ENCODE measurements at places on chromosomes 13 and 19.

DNA sequence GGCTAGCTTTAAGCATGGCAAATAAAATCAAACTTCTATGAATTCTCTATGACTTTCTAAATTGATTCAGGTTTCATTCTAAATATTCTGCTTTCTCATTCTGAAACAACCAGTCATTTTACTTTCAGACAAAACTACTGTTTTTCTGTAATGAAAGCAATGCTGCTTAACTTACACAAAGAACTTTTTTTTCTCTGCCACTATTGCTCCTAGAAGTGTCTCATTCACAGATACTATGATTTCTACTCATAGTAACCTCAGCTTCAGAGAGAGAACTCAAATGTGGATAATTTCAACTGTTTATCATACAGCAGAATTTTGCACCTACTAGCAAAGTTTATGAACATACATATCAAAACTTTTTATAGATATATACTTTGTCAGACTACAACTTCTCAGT is 724.6 kb downstream of the SLITRK5 start:
- DNase-seq: no peak

- no peak for DNase-seq
These were observed 752.5 kb upstream of the SLITRK5 start for GRCh38 chr13:86918682-86919081.

GRCh38 chr13:39499604-39500003 is 103.4 kb downstream of the LHFPL6 start:
- no peak for DNase-seq

DNA sequence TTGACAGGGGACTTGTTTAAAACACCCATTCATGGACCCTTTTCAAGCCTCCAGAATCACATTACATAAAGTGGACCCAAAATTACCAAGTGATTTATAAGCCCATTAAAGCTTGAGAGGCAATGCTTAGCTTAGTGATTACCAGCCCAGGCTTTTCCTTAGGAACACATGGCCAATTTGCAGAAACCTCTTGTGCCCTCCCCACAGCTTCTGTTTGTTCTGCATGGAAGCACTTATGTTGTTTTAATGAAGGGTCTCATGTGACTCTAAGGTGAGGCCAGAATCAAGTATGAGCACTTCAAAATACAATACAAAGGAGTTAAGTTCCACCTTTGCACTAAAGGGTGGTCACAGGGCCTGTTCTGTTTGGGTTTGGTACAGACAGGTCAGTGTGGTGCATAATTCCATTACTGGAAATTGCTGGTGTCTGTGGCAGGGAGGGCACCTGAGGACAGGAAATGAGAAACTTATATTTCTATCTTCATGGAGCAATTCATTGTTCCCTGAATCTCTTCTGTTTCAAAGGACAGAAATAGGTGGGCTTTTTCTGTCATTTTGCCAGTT is 15.3 kb downstream of the ZNF486 start:
- DNase-seq: no peak

DNA sequence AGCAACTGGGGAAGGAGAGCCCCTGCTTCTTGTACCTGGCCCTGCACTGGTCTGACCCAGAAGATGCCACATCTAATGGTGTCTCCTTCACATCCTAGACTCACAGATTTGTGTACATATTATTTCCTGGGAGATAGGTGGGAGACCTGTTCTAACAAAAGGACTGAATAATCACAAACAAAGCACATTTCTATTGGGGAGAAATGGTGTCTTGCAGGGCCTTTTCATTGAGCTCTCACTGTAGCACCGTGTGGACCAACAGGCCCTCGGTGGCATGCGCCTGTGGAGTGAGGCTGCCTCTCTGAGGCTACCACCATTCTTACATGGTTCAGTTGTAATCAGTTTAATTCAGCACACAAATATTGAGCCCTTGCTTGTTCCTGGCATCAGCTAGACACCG is 989 bp upstream of the SACS start:
- no peak for DNase-seq

GRCh38 chr19:7905268-7905667 is 1.6 kb downstream of the MAP2K7 start:
- no peak for DNase-seq

GRCh38 chr19:49106648-49107135 is 7.5 kb upstream of the LIN7B start:
- DNase-seq: peak; percentile 48

DNA sequence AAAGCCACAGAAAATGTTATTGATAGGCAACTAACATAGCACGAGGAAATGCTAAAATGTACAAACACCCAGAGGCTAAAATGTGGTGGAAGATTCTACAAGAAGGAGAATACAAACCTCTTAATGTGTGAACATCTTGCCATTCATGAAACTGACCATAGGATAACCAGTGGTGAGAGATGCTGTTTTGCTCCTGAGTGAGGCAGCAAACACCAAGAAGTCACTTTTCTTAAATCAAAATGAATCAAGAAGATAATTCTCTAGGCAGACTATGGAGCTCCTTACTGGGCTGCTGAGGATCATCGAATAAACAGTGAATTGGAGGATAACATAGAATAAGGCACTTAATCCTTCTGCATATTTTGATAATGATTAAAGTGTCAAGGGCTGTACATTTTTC is 375.4 kb upstream of the SLITRK6 start:
- DNase-seq: no peak

DNA sequence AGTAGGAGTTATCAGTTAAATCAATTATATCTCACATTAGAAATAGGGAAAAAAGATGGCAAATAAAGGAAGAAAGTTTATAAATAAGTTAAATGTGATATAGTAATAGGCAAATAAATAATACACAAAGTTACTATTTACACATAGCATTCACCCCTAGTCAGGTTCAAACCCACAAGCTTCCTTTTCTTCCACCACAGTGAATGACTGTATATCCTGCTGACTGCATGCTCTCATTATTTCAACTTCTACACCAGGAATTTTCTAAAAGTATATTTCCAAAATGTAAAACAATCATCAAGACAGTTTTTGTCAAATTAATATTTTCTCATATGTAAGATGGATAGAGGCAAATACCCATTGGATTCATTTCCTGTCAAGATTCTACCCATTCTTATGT is 548.6 kb upstream of the SLITRK5 start:
- DNase-seq: no peak

GRCh38 chr13:30696278-30697176 is 38.8 kb upstream of the ALOX5AP start:
- no peak for DNase-seq

DNA sequence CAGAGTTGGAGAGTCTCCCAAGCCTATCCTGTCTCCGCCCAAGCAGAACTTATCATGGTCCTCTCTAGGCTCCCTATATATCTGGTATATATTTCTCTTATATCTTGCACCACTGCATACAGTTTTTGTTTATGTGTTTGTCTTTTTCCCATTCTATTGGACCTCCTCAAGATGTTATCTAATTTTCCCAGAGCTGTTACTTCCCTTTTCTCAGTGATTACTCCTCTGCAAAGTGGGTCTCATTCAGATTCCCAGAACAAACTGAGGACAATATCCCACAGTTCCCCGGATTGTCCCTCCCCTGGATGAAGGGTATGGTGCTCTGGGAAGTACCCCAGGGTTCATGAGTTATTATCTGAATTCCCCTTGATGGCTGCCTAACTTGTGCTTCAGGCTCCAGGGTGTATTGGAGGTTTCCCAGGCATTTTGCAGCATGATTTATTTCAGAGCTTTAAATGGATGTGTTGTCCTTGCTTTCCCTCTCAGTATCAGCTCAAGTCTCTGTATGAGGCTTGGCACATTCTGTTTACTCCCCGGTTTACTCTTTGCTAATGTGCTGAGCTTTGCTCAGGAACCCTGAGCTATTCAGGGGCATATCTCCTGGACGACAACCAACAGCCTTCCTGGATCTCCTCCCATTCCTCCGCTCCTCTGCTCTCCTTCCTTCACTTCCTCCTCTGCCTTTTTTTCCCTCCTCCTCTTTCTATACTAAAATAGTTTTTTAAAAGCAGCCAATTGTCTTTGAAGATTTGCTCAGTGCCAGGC is 329.3 kb downstream of the SPRY2 start:
- no peak for DNase-seq

- DNase-seq: no peak
These were observed 74.0 kb upstream of the KCTD15 start for GRCh38 chr19:33722456-33723239.

- DNase-seq: no peak
These were observed 99.6 kb upstream of the HTR2A start for GRCh38 chr13:46996316-46997030.

GRCh38 chr13:66689628-66690027 is 540.5 kb downstream of the PCDH9 start:
- DNase-seq: no peak

GRCh38 chr13:50842990-50843256 is 569 bp downstream of the DLEU7 start:
- DNase-seq: no peak

DNA sequence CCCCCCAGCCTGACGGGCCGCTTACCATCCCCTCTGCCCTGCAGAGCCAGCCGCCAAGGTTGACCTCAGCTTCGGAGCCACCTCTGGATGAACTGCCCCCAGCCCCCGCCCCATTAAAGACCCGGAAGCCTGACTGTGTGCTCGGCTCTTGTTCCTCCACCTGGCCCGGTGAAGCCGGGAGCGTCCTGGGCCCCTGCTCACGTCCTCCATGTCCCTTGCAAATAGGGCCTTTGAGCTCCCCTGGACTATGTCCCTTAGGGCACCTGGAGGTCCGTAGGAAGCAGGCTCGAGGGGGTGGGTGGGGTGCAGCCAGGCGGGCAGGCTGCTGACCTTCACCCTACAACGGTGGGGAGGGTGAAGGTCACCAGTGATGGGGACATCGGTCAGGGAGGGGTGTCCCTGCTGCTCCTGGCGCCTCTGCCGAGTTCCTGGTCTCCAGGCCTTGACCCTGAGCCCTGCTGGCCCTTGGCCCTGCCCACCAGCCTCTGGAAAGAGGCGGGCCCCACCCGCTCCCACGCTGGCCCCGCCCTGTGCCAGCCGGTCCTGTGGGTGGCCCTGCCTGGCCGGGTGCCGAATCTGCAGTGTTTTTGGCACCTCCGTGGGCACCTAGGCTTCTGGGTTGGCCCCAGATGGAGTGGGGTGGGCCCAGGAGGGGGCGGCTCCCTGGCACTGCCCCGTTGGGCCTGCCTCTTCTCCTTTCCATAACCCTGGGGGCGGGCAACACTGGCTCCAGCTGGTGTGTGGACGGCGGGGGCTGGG is 3.3 kb downstream of the ATP5F1D start:
- DNase-seq: no peak

DNA sequence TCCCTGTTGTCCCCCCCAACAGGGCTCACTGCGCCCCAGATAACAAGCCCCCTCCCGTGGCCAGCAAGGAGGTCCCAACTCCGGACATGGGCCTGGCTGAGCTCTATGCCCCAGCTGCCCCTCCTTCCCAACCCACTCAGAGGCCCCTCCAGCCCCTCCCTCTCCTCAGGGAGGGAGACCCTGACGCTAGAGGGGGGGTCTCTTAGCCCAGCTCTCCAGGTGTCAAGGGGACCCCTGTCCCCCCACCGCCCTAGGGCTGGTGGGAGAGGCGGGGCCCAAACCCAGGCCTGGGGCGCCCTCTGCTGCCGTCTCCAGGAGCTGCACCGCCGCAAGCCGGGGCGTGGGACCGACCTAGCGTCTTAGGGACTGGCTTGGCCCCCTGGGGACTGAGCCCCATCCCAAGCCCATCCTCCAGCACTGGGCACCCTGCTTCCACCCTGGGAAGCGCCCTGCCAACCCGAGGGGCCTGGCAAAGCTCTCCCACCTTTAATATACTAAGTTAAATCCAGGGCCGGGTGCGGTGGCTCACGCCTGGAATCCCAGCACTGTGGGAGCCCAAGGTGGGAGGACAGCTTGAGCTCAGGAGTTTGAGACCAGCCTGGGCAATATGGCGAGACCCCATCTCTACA is 1.4 kb downstream of the GRIN3B start:
- peak; percentile 58 for DNase-seq

- no peak for DNase-seq
These were observed 10.6 kb upstream of the SOX1 start for GRCh38 chr13:112056284-112056727.

GRCh38 chr13:61684976-61685681 is 269.5 kb upstream of the PCDH20 start:
- DNase-seq: no peak

DNA sequence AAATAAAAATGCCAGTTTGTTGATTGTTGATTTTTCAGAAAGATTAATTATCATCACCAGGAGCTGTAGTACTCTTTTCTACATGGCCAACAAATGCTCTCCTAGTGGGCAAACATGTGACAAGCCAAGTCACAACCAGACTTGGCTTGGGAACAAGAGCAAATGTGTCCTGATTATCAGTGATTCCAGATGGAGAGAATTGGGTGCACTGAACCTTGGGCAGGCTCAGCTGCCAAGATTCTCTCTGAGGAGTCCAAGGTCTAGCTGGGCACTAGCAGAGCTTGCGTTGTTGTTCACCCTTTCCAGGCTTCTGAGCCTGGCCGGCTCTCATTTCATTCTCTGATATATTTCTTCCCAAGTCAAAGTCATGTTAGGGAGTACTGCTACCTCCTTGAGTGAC is 27.3 kb upstream of the GPI start:
- no peak for DNase-seq

GRCh38 chr13:59643364-59643841 is 520.3 kb downstream of the DIAPH3 start:
- DNase-seq: no peak

DNA sequence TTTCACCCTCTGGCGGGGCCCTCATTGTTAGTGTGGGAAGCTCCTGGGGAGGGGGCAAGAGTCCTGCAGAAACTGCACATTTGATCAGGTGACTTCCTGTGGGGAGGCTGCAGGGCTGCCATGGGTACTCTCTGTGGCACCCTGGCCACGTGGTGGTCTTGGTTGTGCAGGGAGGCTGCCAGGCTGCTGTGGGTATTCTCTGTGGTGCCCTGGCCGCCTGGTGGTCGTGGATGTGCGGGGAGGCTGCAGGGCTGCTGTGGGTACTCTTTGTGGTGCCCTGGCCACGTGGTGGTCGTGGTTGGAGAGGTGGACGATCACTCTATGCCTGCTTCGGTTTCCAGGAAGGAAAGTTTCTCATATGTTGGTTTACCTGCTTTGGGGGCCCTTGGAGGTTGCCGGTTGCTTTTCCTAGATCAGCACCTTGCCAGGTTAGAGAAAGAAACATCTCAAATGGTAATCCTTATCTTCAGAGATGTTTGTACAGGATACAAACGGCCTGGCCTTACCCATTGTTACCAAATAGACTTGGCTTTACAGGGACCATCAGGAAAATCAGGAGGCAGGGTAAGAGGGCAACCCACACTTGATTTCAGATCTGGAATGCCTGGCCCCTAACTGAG is 22.9 kb downstream of the TEX29 start:
- DNase-seq: no peak

All from activated T-helper 1 cell treated with anti-CD3 and anti-CD28 coated beads, Interleukin-2, amount 50 U/mL, for 16 hours (primary cell).